Right kidney (tissue), 9 donors: ENCODE measurements at places on chromosomes 2 and 18.

DNA sequence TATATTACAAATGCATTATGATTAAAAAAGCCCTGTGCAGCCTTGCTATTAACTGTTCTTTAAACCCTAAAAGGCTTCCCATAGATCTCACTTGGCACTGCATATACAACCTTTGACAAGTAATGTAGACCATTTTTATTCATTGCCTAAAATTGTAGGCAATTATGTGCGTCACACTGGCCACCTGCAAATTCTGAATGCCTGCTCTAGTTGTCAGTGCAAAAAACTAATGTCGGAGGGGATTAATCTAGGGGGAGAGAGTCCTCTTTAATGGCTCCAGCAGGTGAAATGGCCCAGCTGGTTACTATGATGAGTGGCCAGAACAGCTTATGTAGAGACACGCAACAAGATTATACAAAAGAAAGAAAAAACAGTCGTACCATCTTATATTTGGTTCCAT, 123.2 kb downstream of the OLA1 start:
- no peak for DNase-seq

GRCh38 chr2:208210688-208211451, 21.0 kb upstream of the C2orf80 start:
- no peak for DNase-seq

DNA sequence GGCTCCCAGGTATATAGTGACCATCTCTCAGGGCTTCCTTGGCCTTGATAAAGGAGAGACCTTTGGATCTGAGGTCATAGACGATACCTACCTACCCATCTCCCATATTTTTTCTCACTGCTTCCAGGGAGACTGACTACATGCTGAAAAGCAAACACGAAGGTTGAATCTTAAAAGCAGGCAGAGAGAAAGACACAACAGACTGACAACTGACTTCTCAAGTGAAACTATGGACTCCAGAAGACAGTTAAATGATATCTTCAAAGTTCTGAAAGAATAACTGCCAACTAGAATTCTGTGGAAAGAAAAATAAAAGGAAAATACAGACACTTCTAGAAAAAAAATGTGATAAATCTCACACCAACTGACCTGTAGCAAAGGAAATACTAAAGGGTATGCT, 76.5 kb upstream of the HAAO start:
- DNase-seq, result no peak

DNA sequence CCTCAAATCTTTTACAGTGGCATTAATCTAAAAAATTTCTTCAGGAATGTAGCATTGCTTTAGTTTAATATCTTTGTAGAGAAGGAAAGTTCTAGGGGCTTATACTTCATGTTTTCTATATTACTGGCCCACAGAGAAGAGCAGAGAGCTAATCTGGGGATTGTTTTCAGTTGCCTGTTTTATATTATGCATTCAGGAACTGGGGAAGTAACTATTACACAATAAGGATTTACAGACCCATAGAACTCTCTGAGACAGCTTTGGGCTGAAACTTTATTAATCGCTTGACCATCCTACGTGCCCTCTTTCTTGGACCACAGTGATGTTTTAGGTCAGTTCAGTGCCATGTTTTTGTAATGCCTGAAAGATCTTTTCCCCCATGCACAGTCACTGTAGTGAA, 29.9 kb downstream of the BIRC6 start:
- DNase-seq, result no peak

- DNase-seq, result no peak
Observed at GRCh38 chr2:157421331-157421944, 22.5 kb downstream of the CYTIP start.

- DNase-seq, result no peak
Observed at GRCh38 chr18:46663539-46663938, 6.5 kb upstream of the LOXHD1 start.

- DNase-seq, result no peak
Observed at GRCh38 chr2:215691346-215691745, 255.5 kb upstream of the FN1 start.
